ENCODE measurements at places on chromosomes 3 and 15. TPM values are rescaled to one million over a fixed set of nuclear protein-coding genes. Genes with fewer than 3 reads are reported as not detected.
A peak's percentile ranks its signal among the peaks of the same experiment; 100 is the strongest.

Gene ITIH4
- total RNA-seq, result 43.4 TPM

DNA sequence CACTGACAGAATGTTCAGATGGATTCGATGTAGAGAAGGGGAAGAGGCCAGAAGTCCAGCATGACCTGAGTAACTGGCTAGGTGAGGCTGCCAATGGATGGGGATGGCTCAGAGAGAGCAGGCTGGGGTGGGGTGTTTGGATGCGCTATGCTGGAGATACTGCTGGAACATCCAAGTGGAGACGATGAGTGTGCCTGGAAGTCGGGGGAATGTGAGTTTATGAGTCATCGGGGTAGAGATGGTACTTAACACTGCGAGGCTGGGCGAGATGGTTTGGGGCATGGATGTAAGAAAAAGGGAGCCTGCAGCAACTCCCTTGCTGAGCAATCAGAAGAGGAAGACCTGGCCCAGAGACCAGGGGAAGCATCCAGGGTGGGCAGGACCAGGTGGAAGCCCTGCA is 180.7 kb downstream of the SLCO3A1 start:
- no peak for DNase-seq
- H3K4me1 ChIP-seq, result peaks cover 9% of the 10 kb centered on the region
- no peaks in the 10 kb centered on the region for H3K36me3 ChIP-seq
- no peak overlapping the region for H3K4me3 ChIP-seq
- H3K27ac ChIP-seq, result no peak overlapping the region
- no peaks in the 10 kb centered on the region for H3K27me3 ChIP-seq

DNA sequence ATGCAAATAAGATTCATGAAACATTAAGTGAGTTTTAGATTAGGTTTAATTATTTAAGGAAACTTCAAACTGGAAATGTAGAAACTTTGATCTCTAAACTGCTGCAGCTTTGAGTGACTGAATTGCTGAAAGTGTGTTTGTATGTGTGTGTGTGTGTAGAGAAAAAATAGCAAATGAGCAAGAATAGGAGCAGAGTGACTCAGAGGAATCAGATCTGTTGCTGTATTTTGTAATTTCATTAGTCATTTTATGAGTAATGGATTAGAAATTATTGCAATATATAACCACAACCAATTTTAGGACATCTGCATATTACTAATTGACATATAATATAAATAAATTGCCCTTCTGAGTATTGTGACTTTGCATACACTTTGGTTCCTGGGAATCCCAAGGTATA is 52.8 kb upstream of the SLC9A9 start:
- no peak for DNase-seq
- H3K4me3 ChIP-seq, result no peak overlapping the region
- H3K27ac ChIP-seq, result no peak overlapping the region
- H3K27me3 ChIP-seq, result no peaks in the 10 kb centered on the region
- no peaks in the 10 kb centered on the region for H3K36me3 ChIP-seq

DNA sequence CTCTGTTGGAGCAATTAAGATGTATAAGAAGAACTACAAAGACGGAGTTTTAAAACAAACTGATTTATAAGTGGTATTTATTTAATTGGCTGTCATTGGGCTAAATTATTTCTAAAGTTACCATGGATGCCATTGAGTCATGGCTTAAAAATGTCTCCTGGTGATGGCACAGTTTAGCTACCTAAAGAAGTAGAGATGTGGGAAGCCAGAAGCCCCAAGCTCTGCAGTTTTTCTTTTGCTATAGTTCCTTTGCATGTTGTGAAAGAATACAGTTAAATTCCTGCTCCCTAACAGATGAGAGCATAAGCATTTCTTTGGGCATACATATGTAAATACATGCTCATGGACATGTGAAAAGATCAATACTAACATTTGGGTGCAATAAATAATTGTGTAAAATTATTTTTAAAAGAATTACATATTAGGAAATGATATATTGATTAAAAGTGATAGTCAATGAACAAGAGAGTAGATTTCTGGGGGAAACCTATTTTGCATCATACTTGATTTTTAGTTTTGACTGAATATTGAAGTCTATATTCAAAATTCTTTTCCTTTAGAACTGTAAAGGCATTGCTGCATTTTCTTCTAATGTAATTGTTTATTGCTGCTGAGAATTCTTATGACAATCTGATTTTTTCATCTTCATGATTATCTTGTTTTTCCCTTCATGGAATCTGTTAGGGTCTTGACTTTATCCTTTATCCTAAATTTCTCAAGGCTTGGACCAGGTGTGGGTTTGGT is 2.1 kb downstream of the OPA1 start:
- peaks cover 7% of the 10 kb centered on the region for H3K36me3 ChIP-seq
- H3K27ac ChIP-seq, result no peak overlapping the region
- no peaks in the 10 kb centered on the region for H3K27me3 ChIP-seq
- DNase-seq, result no peak
- H3K4me3 ChIP-seq, result peak overlapping the region; percentile 94

- no peak for DNase-seq
- H3K4me1 ChIP-seq, result no peaks in the 10 kb centered on the region
- H3K27ac ChIP-seq, result no peak overlapping the region
- H3K36me3 ChIP-seq, result peaks cover 17% of the 10 kb centered on the region
Observed at GRCh38 chr15:88509964-88510363, 36.5 kb downstream of the DET1 start.

- no peak overlapping the region for H3K4me3 ChIP-seq
Observed at GRCh38 chr3:37920156-37920699, 58.5 kb downstream of the CTDSPL start.

Gene MESP1
- 11.7 TPM for total RNA-seq

Gene PATL2
- total RNA-seq, result not detected

Measured in psoas muscle (tissue), 8 donors.